Activated CD8-positive, alpha-beta memory T cell treated with anti-CD3 and anti-CD28 coated beads for 1 hour (primary cell): ENCODE measurements at places on chromosomes 7 and 10.

GRCh38 chr10:132879408-132880127, 62.8 kb downstream of the CFAP46 start:
- no peak for DNase-seq

DNA sequence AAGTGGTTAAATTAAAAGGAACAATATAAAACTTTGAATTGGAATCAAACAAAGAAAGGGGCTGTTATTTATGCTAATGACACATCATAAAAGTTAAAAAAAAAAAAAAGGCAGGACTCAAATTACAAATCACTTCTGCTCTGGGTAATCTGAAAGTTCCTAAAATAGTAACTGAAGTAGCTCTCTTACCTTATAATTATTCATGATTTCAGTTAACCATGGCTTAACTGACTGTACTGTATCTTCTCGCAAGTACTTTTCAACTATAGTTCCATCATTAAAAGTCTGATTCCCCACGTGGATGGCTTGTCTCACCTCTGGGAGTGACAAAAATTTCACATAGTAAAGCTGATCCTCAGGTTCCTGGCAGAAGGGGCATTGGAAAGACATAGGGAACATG, 82.5 kb downstream of the CPVL start:
- DNase-seq, result no peak

DNA sequence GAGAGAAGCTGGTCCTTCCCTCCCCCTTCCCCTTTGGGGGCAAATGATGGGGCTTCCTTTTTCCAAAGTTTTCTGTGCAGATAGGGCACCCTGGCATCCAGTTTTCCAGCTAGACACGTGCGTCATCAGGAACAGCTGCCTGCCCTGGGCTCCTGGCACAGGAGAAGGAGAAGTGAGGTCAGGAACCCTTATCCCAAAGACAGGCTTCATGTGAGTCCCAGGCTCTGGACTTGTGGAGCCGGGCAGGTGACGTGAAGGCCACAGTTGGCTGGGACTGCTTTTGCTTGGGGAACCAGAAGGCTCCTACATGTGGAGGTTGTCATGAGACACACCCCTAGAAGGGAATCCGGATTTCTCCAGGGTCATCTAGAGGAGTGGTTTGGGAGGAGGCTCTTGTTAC, 66.5 kb downstream of the RBM20 start:
- DNase-seq, result no peak

DNA sequence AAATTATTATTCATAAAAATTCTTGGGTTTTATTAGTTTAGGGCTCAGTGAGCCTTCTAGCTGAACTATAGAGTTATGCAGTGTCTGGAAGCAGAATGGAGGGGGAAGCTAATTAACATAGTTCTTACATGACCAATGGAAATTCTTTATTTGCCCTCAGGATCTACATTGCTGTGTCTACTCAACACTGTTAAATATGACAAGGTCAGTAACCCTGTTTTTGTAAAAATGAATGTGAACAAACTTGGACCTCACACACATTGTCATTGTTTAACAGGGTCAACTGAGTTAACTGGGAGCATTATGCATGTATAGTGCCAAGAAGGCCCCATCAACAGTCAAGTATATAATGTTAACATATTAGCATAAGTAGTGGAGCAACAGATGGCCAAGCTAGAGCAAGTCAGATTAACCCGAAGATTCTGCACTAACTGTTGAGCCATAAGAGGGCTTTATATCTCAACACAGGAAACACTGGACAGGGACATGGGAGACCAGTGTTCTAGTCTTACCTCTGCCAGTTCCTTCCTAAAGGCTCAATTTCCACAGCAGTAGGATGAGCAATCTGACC, 122.5 kb upstream of the SEM1 start:
- no peak for DNase-seq

DNA sequence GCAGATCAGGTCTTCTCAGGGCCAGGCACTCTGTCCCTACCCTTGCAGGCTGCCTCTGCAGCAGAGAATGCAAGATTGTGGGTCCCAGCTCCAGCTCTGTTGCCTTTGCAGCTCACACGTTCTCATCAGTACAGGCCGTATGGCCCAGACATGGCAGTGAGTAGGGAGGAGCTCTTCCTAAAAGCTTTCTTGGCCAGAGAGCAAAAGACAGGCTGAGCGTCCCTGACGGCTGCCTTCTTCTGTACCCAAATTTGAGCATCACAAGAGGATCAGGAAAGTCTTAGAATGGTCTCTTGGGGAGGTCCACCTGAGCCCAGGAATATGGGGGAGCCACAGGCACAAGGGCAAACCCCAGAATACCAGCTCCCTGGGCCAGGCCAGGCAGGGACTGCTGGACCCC, 266.3 kb upstream of the ZMIZ1 start:
- DNase-seq, result no peak

DNA sequence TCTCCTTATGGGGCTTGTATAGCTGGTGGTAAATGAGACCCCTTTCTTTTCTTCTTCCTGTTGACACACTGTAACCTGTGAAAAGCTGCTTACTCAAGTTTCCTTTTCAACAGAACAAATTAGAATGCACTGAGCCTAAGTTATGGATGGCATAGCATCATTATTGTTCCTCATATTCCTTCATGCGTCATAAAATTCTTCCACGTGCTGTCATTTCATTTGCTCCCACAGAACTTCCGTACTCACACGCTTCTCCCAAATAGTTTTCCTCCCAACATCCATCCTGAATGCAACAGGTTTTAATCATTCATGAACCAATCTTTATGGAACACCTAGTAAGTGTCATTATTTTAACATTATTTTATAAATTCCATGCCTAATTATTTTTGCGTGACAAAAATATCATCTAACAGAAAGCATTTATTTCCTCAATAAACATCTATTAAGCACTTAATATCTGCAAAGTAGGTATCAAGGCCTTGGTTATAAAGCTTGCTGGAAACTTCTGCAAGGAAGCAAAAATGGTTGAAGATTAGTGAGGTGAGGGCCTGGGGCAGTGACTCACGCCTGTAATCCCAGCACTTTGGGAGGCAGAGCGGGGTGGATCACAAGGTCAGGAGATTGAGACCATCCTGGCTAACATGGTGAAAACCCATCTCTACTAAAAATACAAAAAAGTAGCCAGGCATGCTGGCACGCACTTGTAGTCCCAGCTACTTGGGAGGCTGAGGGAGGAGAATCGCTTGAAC, 18.9 kb upstream of the SEPTIN7 start:
- no peak for DNase-seq

- no peak for DNase-seq
Observed at GRCh38 chr10:79203014-79203644, 134.4 kb downstream of the ZMIZ1 start.

DNA sequence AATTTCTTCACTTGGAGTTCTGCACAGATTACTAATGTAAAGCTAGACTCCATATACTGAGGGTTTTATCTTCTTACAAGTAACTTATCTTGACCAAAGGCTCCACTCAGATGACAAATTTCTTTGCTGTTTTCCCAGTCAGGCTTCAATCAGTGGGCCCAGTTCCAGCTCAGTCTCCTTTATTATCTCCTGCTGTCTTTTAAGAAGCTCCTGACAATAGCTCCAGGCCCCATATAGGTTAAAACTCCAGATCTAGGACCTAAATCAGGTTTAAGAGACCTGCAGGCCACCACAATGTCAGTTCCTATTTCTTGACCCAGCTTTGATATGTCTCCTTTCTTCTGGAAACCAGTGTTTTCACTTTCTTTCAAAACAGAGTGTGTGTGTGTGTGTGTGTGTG, 165.2 kb downstream of the RELN start:
- no peak for DNase-seq

DNA sequence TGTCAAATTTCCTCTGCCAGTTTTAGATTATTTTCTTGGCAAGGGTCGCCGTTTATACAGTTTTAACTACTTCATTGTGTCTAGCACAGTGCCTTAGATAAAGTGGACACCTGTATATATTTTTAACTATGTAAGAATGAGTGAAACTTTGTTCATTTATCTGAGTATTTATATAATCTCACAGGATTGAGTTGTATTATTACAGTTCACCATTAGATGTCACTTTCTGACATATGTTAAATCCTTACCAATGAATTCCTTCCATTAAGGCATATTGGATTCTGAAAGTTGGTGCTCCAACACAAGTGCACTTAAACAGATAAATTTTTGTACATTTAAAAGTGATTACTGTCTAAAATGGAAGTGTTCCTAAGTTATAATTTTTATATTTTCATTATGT, 43.0 kb downstream of the ZMYND11 start:
- DNase-seq, result no peak

DNA sequence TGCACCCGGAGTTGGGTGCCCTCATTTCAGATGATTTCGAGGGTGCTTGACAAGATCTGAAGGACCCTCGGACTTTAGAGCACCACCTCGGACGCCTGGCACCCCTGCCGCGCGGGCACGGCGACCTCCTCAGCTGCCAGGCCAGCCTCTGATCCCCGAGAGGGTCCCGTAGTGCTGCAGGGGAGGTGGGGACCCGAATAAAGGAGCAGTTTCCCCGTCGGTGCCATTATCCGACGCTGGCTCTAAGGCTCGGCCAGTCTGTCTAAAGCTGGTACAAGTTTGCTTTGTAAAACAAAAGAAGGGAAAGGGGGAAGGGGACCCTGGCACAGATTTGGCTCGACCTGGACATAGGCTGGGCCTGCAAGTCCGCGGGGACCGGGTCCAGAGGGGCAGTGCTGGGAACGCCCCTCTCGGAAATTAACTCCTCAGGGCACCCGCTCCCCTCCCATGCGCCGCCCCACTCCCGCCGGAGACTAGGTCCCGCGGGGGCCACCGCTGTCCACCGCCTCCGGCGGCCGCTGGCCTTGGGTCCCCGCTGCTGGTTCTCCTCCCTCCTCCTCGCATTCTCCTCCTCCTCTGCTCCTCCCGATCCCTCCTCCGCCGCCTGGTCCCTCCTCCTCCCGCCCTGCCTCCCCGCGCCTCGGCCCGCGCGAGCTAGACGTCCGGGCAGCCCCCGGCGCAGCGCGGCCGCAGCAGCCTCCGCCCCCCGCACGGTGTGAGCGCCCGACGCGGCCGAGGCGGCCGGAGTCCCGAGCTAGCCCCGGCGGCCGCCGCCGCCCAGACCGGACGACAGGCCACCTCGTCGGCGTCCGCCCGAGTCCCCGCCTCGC, at the start of gene EGFR:
Gene EGFR, plus strand, starts transcription at position 657 of the 830 bp plus-strand sequence. CDS start 261 bp downstream, outside the sequence.
- no peak for DNase-seq

DNA sequence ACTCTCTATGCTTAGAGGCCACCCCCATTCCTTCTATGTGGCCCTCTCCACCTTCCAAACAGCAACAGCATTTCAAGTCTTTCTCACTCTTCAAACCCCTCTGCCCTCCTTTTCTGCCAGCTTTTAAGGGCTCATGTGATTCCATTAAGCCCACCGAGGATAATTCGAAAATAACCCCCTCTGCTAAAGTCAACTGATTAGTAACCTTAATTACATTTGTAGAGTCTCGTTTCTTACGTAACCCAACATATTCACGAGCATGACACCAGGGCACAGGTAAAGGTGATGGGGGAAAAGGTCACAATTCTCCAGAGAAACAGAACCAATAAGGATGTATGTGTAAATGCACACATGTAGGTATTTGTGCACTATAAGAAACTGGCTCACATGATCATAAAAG, 6.7 kb upstream of the CHST15 start:
- DNase-seq, result no peak

GRCh38 chr10:70191161-70191971, 21.1 kb upstream of the SAR1A start:
- no peak for DNase-seq

GRCh38 chr7:79084423-79084822, 369.0 kb downstream of the MAGI2 start:
- no peak for DNase-seq

GRCh38 chr10:33233221-33233620, 101.2 kb downstream of the NRP1 start:
- DNase-seq, result no peak

DNA sequence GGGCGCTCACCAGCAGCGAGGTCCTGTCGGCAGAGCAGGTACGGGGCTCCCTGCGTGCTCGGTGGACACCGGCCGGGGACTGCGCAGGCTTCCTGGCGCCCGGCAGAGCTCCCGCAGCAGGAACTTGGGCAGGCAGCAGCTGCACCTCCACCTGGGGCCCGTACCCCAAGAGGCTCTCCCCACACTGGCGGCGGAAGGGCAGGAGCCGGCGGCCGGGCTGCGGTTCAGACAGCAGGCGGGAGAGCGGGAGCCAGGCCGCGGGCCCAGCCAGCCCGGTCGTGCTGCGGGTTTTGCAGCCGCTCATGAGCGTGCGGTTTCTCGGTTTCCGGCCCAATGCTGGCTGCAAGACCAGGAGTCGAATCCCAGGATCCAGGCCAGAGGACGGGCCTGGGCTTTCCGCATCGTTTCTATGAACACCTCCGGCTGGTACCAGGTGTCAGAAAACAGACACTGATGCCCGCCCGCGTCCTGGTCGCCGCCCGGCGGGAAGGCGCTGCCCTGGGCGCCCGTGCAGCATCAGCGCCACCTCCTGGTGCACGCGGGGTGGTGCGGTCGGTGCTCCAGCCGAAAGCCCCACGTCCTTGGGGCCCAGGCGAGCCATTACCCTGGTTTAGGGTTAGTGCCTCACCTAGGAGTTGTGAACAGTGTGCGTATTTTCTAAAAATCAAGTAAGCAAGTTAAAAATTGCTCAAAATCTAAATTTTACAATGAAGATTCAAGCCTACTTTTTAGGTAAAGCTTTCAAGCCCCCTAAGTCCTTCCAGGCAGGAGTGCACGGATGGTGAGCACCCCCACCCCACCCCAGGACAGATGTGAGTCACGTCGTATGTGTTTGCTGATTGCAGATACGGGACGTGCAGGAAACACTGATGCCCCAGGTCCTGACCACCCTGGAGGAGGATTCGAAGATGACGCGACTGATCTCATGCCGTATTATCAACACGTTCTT, 47.4 kb upstream of the PRKAR1B start:
- DNase-seq, result peak; percentile 48

- DNase-seq, result no peak
Observed at GRCh38 chr10:129505500-129506075, 38.5 kb downstream of the MGMT start.

DNA sequence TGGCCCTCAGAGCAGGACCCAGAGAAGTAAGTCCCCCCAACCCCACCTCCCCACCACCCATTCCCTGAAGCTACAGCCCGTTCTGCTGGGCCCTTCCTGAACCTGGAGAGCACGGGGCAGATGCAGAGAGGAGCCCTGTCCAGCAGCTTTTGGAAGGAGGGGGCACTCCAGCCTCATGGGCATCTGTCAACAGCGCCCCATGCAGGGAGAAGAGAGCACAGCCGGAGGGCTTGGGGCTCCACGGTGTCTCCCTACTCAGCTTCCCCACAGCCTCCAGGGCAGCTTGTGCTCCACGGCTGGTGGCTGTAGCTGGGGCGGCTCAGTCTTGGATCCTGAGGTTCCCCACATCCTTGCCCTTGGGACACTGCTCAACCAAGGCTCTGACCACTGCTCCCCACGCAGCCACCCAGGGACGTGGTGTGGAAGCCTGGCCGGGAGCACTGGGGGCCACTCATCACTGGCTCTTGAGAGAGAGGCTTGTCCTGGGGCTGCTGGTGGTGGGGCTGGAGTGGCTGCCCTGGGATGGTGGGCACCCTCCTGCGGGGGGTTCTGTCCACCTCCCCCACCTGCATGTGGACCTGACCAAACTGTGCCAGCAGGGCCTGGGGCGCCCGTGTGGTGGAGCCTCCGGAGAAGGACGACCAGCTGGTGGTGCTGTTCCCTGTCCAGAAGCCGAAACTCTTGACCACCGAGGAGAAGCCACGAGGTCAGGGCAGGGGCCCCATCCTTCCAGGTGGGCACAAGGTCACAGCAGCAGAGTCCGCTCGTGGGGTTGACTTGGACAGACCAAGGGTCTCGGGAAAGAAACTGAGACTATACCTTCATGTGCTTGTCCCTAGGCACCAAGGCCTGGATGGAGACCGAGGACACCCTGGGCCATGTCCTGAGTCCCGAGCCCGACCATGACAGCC, 4.5 kb downstream of the PRAP1 start:
- DNase-seq, result no peak
